Left lobe of liver (tissue), 2 donors: ENCODE measurements at places on chromosomes 7 and 10. TPM values are rescaled to one million over a fixed set of nuclear protein-coding genes. Genes with fewer than 3 reads are reported as not detected.

GRCh38 chr10:70212879-70213278, 20.4 kb downstream of the PPA1 start:
- DNase-seq, result no peak

DNA sequence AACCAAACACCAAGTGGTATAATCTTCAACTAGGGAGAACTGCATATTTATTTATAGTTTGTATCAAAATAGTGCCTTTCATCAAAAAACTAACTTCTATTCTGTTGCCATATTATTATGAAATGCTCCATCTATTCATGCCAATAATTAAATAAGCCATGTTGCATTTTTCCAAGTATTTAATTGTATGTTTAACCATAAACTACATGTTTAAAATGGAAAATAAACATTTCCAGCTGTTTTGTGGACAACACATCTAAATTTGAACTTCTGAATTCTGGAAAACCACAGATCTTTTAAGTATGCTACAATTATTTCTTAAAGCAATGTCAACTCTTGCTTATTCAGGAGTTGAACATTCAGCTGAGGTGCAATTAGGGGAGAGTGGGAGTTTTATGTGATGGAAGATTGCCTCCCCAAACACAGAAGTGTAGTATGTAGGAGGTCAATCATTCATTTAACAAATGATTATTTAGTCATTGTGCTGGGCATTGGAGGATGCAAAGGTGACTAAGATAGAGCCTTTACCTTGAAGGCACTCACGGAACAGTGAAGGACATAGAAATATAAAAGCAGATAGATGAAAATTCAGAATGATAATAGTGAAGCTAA, 80.7 kb upstream of the PPP1R3C start:
- no peak for DNase-seq

GRCh38 chr7:27344471-27344870, 101.9 kb downstream of the EVX1 start:
- DNase-seq, result no peak

GRCh38 chr10:124621637-124622036, 122.5 kb downstream of the FAM53B start:
- no peak for DNase-seq

GRCh38 chr7:112866424-112866823, 76.2 kb upstream of the TMEM168 start:
- no peak for DNase-seq

DNA sequence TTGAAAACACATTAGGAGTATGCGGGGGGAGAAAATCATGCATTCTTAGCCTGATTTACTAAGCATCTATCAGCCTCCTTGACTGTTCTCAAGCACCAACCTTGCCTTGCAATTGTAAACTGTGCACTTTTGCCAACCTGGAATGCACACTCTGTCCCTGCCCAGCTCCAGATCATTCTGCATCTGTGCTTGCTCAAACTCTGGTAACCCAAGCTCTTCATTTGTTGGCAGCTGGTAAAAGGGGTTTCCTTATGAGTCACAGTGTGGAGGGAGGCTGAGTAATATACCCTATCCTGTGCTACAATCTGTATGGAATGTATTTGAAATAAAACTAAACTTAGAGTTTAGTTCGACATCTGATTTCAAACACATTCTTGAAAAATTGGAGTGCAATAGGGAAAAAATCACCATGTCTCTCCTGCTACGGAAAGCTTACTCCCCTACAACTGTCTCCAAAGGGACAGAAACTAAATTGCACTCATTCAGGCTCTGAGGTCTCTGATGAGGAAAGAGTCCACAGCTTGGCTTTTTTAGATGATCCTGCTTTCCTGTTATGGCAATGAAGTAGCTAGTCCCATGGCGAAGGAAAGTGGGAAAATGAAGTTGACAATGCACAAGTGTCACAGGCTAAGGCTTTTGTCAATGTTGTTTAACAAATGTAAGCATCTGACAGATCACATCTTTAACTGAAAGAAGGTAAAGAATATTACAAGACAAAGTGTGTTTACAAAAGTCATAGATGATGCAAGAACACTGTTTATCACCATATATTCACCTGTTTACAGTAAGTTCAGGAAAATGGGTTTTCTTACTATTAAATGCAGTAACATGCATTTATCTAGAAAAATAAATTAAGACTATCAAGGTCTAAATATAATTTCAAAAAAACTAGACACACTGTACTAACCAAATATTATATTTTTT, 61.9 kb downstream of the TES start:
- DNase-seq, result no peak

- DNase-seq, result no peak
These were observed 43.6 kb upstream of the DIP2C start for GRCh38 chr10:733086-733485.

- no peak for DNase-seq
These were observed 57.6 kb downstream of the TSPAN15 start for GRCh38 chr10:69508738-69509340.

DNA sequence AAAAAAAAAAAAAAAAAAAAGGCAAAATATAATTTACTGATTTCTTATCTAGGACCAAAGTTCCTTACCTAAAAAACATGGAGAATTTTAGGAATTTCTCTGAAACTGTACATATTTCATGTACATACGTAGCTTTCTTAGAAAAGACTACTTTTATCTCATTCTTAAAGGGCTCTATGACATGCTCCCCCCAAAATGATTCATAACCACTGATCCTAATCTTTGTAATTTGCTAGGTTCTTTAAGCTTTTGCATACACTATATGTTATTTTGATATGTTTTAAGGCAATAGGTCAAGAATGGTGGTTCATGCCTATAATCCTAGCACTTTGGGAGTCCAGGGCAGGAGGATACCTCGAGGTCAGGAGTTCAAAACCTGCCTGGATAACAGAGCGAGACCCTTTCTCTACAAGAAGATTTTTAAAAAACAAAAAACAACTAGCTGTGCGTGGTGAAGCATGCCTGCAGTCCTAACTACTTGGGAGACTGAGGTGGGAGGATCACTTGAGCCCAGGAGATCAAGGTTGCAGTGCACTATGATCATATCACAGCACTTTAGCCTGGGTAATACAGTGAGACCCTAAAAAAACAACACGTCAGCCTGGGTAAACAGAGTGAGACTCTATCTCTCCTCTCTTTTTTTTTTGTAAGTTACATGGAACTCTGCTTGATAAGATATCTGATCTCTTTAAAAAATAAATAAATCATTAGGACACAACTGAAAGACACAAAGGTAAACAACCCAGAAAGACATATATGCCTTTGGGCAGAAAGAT, 54.8 kb downstream of the ATAD1 start:
- DNase-seq, result no peak

DNA sequence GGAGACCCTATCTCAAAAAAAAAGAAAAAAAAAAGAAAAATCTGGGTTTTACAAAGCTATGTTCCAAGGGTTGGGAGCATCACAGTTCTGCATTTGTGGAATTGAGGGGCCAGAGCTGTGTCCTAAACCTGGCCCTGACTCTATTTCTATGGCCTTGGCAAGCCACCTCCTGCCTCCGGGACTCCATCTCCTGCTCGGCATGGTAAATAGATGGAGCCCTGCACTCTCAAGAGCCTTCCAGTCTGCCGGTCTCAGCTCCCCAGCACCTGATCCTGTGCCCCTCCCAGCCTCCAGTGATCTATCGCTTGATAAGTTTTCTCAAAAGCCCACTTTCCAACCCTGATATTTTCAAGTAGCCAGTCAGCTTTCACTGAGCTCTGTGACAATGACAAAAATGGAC, 43.0 kb downstream of the KCNH2 start:
- no peak for DNase-seq

DNA sequence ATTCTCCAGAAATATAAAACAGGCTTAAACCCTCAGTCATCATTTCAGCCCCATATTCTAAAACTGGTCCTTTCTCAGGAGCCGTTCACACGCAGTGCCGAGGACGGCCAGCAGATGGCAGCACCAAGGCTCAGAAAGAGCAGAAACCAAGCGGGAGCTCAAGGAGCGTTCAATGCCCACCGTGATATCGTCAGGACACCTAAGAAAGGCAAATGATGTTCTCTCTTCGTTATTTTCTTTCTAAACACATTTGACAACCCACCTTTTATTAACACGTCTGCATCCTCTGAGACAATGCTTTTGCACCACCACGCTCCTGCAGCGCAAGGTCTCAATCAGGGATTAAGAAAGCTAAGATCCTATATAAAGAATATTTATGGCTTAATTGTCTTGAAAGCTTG, 45.7 kb upstream of the RBM33 start:
- peak; percentile 82 for DNase-seq

DNA sequence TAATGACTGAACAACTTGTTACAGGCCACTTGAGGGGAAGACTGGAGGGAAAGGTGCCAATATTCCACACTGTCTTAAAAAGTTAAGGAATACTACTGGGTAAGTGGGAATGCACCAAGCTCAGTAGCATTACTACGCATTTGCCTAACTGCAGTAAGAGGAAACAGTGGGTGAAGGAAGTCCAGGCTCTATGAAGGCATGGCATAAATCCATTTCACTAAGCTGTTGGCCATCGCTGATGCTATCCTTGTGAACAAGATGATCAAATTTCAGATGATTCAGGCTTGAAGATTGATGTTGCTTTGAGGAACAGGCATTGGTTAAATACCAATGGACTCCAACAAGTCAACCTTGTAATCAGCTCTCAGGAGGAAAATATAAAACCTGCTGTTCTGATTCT, 44.2 kb upstream of the TES start:
- no peak for DNase-seq

DNA sequence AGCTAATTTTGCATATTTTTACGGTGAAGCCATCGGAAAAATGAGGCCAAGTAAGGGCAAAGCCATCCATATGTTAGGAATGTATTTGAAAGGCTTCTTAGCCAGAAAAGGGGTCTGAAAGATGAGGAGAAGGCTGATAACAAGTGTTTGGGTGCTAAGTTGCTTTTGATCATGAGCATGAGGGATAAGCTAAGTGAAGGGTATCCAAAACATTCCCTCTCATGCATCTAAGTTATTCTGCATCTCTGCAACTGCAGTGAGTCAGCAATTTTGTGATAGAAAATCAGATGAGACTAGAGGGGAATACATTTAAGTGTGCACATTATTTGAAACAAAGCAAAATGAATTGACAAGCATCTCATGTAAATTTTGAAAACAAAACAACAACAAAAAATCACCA, 282.8 kb downstream of the GPR158 start:
- no peak for DNase-seq

GRCh38 chr10:123327450-123327849, 173.2 kb downstream of the BUB3 start:
- DNase-seq, result no peak

- DNase-seq, result peak; percentile 72
These were observed at the start of gene PRKAR2B for GRCh38 chr7:107044347-107045194. PRKAR2B (plus strand) TSS chr7:107044705; CDS start chr7:107044908, 203 bp downstream.

DNA sequence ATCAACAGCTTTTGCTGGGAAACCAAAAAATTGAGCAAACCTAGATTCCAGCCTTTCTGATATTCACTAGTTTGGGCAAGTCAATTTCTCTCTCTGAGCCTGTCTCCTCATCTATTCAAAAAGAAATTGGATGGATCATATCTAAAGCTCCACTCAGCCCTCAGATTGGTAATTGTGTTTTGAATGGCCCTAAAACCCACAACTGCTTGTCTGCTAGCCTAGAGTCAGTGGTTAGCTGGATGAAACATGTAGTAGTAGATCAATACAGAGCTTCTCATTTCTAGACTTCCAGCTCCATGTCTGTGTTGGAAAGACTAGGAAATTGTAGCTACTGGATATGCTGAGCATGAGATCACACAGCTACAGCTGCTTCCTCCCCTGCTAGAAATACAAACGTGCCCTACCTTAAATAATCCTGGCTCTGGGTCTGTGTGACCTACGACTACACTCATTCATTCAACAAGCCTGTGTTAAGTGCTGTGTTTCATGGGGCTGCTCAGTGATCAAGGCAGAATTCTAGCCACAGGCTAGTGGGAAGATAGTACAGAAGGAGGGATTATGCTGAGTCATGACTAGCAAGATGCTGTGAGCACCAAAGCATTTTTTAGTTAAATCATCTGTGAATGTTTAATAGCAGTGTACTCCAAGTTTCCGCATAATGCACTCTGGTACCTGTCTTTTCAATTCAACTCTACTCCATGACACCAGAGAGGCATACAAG, 15.7 kb downstream of the DNTT start:
- DNase-seq, result no peak

GRCh38 chr10:128898133-128898915, 568.7 kb upstream of the MGMT start:
- no peak for DNase-seq

- DNase-seq, result peak; percentile 67
These were observed 12.4 kb downstream of the CALY start for GRCh38 chr10:133324198-133324792.

GRCh38 chr10:20745556-20746375, 151.3 kb downstream of the NEBL start:
- no peak for DNase-seq

DNA sequence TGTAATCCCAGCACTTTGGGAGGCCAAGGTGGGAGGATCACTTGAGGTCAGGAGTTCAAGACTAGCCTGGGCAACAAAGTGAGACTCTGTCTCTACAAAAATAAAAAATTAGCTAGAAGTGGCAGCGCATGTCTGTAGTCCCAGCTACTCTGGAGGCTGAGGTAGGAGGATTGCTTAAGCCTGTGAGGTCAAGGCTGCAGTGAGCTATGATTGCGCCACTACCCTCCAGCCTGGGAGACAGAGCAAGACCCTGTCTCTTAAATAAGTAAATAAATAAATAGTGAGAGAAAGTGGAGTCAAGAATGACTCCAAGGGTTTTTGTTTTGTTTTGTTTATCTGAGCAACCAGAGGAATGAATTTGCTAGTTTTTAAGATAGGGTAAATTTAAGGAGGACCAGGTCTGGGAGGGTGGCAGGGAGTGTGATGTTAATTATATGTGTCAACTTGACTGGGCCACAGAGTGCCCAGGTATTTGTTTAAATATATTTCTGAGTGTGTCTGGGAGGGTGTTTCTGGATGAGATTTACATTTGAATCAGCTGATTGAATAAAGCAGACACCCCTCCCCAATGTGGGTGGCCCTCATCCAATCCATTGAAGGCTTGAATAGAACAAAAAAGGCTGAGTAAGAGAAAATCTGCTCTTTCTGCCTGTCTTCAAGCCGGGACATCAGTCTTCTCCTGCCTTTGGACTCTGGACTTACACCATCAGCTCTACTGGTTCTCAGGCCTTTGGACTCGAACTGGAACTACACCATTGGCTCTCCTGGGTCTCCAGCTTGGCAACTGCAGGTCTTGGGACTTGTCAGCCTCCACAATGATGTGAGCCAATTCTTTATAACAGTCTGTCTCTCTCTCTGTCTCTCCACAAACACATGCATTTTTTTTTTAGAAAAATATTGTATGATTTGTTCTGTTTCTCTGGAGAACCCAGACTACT, 23.5 kb downstream of the IMPDH1 start:
- DNase-seq, result no peak

- DNase-seq, result no peak
These were observed 67.9 kb downstream of the CDK1 start for GRCh38 chr10:60846173-60846572.

LIPK gene
- not detected for total RNA-seq

SPOCK2 gene
- total RNA-seq, result 1.6 TPM

CNNM2 gene
- total RNA-seq, result 7.9 TPM

IQUB gene
- 0.15 TPM for total RNA-seq

SFTPA1 gene
- total RNA-seq, result 4.6 TPM

FKBP9 gene
- total RNA-seq, result 32.8 TPM

MYOZ1 gene
- not detected for total RNA-seq

TOMM7 gene
- 146 TPM for total RNA-seq
